ENCODE measurements at places on chromosomes 6 and 20.

- DNase-seq = no peak
Measured at GRCh38 chr6:113315879-113316278, 541.3 kb upstream of the MARCKS start.

- no peak for DNase-seq
Measured at GRCh38 chr6:125392682-125393081, 90.9 kb upstream of the HDDC2 start.

- no peak for DNase-seq
Measured at GRCh38 chr20:38168791-38169589, 3.9 kb upstream of the TGM2 start.

DNA sequence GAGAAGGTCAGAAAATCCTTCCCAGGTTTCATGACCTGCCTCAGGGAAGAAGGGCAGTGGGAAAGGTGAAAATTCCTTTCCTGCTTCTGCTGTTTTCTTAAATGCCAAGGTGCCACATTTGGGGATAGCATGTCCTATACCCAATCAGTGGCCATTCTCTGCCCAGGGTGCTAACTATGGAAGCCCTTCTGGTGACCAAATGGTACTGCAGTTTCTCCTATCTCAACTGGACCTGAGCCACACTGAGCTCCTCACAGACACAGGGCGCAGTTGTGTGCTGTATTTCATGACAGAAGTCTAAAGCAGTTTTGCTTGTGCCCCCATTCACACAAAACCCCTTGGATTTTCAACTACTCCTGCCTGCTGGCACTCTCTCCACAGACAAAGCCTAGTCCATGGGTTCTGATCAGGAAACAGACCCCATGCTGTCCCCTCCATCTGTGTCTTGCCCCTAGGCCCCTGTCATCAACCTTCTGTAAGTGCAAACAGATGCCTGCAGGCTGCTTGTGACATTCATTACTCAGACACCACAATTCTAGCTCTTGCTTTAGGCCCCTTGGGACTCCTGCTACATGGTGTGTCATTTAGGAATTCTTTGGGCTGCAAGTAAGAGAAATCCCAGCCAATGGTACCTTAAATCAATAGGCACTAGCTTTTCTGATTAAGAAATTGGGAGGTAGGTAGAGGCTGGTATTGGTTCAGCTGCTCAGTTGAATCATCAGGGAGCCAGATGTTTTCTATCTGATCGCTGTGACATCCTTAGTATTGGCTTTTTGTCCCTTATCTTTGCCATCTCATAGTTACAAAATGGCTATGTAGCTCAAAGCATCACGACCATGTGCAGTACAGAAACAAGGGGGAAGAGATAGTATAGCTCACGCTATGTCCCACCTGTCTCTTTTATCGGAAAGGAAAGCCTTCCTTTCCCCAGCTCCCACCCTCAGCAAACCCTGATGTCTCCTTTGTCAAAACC lies 147.8 kb downstream of the CD83 start:
- no peak for DNase-seq

GRCh38 chr6:35406711-35407485 lies 45.2 kb upstream of the FANCE start:
- no peak for DNase-seq

- no peak for DNase-seq
Measured at GRCh38 chr6:170244721-170245474, 46.0 kb downstream of the DLL1 start.

All from HTR-8/SVneo (cell line).